ENCODE measurements at places on chromosomes 11 and 22.

DNA sequence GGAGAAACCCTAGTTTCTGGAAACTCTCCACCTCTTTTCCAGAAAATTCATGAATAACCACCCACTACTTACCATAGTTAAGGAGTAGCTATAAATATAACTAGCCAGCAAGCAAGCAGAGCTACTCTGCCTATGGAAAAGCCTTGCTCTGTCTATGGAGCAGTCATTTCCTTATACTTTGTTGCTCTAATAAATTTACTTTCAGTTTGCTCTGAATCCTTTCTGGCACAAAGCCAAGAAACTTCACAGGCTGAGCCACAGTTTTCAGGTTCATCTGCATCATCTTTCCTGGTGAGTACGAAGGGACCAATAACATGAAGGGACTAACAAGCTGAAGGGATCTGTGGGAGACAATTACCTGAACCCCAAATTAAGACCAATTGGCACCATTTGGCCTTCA is 4.6 kb downstream of the OR4C45 start:
- no peak for DNase-seq

DNA sequence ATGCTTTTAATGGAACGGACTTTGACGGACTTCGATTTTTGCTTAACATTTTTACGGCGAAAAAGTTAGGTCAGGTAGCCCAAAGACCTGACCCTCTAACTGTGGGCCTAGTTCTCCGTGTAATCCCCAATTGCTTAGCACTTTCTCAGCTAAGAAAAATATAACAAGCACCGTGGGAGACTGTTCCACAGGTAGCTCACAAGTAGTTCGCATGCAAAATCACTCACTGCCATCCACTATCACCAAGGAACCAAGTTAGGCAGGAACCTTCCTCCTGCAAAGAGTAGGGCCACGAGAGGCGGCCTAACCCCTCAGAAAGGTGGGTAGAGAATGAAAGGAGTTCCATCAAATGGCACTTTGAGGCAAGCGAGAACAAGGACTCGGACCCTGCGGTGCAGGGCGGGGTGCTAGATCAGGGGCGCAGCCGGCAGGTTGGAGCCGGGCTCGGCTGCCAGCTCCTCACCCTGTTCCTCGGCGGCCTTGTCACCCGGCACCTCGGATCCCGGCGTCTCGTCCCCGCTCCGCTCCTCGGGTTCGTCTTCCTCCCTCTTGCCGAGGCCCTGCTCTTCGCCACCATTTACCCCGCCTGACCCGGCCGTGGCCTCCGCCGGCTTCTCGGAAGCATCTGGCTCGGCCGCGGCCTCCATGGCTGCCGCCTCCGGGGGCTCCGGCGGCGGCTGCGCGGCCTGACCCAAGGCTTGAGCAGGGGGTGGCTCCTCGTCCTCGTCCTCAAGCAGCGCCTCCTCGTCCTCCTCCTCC is 922 bp downstream of the HNRNPUL2 start:
- DNase-seq: no peak

DNA sequence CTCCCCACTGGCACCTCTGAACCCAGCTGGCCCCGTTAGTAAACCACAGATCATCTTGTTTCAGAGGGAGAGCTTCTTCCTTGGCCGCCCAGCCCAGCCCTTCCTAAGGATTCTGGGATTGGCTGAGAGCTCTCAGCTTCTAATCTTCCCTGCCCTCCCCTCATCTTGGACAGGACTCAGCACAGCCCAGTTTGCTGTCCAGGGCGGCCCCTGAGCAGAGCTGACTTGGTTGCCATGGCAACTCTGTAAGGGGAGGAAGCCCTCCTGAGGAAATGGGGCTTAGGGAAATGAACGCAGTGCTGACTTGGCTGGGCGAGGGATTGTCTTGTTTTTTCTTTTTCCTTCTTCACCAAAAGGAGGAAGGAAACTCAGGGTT is 4.6 kb downstream of the APOL4 start:
- DNase-seq: peak; percentile 64

- peak; percentile 63 for DNase-seq
Measured at GRCh38 chr22:10961043-10961860, 4566.7 kb upstream of the OR11H1 start.

- DNase-seq: no peak
Measured at GRCh38 chr22:33896154-33896553, 24.1 kb downstream of the LARGE1 start.

DNA sequence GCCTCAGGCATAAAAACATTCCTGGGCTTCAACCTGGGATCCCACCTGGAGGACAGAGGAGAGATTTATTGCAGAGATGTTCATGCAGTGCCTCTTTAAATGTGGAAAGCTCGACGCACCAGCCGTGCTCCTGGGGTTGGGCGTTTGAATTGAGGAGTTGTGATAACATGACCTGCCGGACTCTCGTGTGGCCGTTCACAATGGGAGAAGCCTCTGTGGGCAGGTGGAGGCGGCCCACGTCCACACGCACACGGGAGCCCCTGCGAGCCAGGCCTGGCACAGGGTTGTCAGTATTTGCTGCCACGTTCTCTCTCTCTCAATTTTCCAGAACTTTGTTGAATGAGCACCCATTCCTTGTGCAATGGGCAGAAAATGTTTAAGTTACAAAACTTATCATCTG is 58.3 kb upstream of the PPARA start:
- DNase-seq: no peak

GRCh38 chr11:69394234-69394868 is 87.1 kb upstream of the LINC01488 start:
- DNase-seq: no peak

DNA sequence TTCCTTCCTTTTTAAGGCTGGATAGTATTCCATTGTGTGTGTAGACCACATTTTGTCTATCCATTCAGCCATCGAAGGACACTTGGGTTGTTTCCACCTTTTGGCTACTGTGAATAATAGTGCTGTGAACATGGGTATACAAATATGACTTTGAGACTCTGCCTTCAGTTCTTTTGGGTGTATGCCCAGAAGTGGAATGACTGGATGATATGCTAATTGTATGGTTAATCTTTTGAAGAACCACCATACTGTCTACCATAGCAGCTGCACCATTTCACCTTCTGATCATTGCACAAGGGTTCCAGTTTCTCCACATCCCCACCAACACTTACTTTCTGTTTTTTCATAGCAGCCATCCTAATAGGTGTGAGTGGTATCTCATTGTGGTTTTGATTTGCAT is 30.3 kb downstream of the SGSM1 start:
- no peak for DNase-seq

GRCh38 chr11:16239141-16240105 is 116.9 kb downstream of the SOX6 start:
- no peak for DNase-seq

- DNase-seq: no peak
Measured at GRCh38 chr11:23310276-23310675, 450.0 kb upstream of the CCDC179 start.

DNA sequence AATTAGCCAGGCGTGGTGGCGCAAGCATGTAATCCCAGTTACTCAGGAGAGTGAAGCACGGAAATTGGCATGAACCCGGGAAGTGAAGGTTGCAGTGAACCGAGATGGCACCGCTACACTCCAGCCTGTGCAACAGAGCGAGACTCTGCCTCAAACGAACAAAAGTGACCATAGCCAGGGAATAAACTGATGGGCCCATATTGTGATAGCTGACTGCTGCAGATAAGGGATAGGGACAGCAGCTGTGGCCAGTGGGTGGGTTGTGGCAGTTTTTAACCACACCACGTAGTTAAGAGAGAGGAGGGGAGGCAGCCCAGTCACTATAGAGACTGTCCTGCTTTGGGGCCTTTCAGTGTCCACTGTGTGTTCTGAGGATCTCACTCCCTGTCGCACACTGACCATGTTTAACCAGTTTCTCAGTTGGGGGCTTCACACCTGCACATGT is 58.9 kb downstream of the PISD start:
- DNase-seq: no peak

DNA sequence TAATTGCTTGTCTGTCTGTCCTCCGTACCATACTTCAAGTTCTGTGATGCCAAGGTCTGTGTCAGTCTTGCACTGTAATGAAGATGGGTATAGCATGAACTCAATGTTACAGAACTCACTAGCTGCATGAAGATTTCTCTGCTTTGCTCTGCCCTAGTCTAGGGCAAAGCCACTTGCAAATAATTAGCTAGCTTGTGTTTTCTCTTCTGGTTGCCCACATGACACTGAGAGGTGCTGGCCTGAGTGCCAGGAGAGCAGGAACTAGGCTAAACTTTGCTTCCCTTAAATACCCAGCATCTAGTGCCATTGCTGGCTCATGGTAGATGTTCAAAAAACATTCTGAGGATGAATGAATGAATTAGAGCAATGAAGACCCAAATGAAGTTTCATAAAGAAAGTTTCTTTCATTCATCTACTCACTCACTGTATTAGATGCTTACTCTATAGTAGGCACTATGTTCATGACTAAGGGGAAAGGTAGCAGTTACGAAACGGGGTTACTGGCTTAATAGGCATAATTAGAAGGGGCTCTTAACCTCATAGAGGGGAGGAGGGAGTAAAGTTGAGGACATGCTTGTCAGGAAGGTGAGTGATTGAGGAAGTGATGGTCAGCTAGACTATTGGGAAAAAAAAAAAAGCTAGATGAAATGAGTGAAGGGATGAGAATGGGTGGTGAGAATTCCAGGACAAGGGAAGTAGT is 4.4 kb upstream of the ENDOD1 start:
- DNase-seq: no peak

DNA sequence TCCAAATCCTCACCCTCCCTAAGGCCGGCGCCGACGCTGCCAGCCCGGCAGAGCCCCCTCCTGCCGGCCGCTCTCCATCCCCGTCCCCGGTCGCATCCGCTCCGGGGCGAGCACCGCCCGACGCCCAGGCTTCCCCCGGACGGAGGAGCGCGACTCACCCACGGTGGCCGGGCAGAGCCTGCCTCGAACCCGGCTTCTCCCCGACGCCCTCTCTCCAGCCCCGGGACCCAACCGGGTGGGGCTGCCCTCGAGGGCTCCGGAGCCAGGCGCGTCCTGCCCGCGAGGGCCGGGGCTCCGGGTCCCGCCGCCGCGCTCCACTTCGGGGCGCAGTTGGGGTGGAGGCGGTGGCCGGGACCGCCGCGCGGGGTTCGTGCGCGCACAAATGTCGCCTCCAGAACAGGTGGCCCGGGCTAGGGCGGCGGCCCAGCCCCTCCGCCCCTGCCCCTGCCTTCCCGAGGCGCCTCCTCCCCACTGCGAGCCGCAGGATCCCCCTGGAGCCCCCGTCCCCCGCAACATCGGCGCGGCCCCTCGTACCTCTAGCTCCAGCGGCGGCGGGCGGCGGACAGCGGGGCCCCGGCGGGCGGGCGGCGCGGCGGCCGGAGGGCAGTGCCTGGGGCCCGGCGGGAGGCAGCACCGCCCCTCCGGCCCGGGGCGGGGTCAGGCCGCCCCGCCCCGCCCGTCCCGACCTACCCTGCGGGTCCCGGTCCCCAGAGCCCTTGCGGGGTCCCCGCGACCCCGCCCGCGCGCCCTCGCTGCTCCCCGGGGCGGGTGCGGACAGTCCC is at the start of gene A4GALT:
Gene A4GALT (minus strand): TSS at position 608 of the 782 bp plus-strand sequence. CDS start 26,919 bp downstream, outside the sequence.
- no peak for DNase-seq

DNA sequence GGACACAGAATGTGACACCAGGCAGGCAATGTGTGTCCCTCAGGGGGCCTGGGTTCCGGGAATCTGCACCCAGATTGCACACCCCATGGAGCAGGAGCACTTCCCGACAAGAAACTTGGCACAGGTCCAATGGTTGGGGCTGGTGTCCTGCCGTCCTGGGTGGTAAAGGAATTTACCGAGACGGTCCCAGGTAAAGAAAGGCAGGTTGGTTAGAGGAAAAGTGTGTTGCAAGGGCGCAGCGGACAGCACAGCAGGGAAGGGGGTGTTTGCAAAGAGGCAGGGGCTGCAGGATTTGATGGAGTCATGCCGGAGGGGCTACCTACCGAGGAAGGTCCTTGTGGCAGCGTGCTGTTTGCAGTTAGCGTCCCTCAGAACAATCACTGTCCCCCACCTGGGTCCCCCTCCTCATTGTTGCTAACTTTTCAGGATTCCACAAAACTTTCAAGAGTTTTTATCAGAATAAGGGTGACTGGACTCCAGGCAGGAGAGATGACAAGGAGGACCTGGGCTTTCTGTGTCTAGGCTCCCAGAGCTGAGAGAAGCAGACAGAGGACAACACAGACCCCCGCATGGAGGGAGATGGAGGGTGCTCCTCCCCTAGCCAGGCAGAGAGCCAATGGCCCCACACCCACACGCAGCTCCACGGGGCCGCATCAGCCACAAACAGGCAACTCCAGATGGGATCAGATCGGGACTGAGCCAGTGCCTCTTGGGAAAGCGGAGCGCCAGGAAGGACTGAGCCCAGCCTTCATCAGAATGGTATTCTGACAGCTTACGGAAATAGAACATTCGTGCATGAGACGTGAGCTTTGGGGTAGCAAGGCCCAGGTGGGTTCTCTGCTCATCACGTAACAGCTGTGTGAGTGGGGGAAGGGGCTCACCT is 1423.9 kb downstream of the BRD1 start:
- peak; percentile 55 for DNase-seq

DNA sequence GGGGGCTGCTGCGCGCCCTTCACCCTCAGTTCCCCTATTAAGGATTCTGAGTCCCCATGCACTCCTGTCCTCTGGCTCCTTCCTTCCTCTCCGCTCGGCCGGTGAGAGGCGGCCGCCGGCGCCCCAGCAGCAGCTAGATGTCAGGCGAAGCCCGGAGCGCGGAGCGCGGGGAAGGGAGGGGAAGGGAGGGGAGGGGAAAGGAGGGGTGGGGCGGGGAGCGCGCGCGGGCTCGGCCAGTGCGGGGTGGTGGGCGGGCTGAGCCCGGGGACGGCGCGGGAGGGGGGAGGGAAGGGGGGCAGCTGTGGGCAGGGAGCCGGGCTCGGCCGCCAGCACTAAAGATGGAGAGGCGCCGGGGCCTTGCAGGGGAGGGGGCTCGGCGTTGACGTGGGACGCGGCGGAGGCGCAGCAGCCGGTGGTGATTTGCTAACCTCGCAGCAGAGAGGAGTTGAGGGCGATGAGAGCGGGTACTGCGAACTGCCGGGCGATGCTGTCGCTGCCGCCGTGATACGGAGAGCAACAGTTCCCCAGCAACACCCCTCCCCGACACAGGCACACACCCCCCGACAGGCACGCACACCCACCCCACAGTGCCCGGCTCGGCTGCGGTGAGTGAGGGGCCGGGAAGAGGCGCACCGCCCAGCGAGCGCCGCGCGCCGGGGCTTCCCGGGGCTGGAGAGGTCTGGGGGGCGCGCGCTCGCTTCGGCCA is at the start of gene ZBTB16:
Gene ZBTB16 (plus strand): TSS at position 434 of the 706 bp plus-strand sequence. CDS start 3,590 bp downstream, outside the sequence.
- peak; percentile 90 for DNase-seq

DNA sequence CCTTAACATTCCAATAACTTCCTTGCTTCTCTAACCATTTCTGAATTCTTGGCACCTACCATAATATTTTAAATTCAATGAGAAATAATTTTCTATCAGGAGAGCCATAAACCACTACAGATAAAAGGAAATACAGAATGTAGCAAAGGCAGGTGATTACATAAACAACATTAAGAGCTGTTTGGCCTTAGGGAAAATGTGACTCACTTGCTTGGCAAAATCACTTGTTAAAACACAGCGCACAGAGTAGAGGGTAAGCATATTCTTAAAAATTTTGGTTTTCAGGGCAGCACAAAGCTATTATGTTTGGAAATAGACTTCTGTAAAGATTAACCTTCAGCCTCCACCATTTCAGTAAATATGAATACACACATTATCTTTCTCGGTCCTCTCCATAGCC is 26.4 kb downstream of the IZUMO1R start:
- DNase-seq: no peak

- DNase-seq: no peak
Measured at GRCh38 chr22:30310881-30311771, 15.6 kb downstream of the TBC1D10A start.

GRCh38 chr11:115642660-115643059 is 138.4 kb upstream of the CADM1 start:
- DNase-seq: no peak
